ENCODE measurements at places on chromosomes 1 and 21.

GRCh38 chr1:25971811-25972180 is 26.1 kb downstream of the PAFAH2 start:
- no peak for DNase-seq

DNA sequence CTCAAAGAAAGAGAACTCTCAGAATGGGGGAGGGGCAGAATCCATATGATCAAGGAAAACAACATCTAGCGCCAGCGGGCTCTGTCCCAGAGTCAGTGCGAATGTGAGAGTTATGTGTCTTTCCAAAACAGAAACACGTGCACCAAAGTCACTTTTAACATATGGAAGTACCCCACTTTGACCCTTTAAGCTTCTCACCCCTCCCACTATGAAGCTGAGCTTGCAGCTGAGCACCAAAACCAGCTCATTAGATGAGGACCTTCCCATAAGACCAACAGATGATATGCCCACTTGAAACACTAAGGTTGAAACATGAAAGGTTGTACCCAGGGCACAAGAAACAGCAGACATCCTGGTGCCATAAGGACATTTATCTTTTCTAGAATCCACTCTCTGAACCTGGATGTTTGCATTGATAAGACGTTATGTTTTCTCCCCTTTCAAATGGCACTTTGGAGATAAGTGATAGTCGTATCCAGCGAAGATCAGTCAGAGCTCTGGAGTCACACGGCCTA is 171.0 kb downstream of the TGFBR3 start:
- no peak for DNase-seq

DNA sequence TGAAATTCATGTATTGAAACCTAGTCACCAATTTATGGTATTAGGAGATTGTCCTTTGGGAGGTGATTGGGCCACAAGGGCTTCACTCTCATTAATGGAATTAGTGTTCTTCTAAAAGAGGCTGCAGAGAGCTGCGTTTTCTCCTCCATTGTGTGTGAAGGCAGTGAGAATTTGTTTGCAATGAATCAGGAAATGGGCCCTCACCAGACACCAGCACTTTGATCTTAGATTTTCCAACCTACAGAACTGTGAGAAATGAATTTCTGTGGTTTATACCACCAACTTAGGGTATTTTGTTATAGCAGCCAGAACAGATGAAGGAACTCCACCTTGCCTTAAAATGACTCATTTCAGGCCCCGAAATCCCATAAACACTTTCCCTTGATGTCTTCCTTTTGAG is 544.2 kb downstream of the RWDD3 start:
- no peak for DNase-seq

- no peak for DNase-seq
These were observed 47.3 kb downstream of the SELENOF start for GRCh38 chr1:86866665-86867064.

- no peak for DNase-seq
These were observed 28.4 kb downstream of the RNF11 start for GRCh38 chr1:51264451-51264850.

- no peak for DNase-seq
These were observed 423.1 kb downstream of the HLX start for GRCh38 chr1:221302357-221302756.

DNA sequence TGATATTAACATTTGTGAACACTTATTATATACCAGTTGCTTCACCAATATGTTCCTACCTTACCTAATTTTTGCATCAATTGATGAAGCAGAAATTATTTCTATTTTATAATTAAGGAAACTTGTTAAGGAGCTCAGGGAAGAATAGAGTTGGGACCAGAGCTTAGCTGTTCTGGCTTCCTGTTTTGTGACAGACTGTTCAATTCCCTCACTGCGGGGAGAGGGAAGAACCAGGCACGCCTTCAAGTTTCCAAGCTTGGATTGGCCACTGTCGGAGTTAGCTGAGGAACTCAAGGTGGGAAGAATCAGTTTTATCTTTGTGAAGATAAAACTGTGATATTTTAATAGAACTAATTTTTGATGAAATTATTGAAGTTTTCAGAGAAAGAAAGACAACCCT is 142.3 kb upstream of the LMO4 start:
- DNase-seq: no peak

- DNase-seq: no peak
These were observed 130.4 kb downstream of the LHX4 start for GRCh38 chr1:180360333-180361075.

DNA sequence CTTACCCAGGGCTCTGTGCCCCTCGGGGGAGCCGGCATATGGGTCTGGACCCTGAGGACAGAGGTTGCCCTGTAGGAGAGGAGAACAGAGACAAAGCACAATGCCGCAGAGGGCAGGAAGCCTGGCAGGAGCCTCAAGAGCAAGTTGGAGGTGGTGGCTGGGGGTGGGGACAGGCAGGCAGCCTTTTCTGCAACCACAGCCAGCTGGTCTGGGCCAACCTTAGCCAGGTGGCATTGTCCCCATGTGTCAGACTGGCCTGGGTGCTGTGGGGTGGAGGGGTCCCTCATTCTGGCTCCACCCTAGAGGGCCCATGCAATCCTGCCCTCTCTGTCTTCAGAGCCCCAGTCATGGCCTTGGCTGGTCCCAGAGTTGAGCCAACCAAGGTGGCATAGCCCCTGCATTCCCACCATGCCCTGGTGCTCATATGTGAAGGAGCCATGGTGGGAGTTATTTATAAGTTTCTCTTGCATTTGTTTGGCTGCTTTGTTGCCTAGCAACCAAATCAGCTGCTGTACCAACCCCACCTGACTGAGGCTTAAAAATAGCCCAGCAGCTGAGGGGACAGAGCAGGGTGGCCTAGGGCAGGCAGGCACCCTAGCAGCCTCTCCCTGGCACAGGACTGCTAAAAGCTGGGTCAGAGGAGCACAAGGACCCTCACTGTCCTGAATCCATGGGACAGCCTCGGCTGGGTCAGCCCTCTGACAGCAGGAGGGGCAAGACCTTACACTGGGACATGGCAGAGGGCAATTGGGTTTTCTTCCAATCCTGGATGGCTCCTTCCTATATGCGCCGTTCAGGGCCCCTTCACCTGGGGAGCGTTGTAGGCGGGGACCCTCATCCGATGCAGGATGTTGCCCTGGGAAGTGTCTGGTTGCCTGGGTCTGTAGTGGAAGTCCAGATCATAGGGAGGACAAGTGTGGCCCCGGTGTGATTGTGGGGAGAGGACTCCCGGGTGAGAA is 19.5 kb downstream of the MAP7D1 start:
- no peak for DNase-seq

GRCh38 chr1:214516434-214517326 is 34.7 kb downstream of the PTPN14 start:
- no peak for DNase-seq

- DNase-seq: no peak
These were observed 162.7 kb downstream of the HMCN1 start for GRCh38 chr1:185896863-185897262.

DNA sequence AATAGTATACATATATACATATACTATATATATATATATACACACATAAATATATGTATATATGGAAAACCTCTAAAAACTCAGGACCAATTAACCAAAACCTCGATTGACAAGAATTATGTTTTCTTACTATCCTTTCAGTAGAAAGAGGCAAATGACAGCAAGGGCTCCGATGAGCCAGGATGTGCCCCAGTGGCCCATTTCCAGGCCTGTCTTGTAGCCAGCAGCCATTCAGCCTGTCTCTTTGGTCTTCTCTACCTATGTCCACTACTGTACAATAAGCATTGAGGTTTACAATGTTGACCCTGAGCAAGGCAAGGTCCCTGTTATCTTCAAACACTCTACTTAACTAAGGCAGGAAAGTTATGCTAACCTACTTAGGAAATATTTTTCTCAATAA is 9.8 kb downstream of the KCNA2 start:
- no peak for DNase-seq

- no peak for DNase-seq
These were observed 121.7 kb downstream of the ADGRL4 start for GRCh38 chr1:78884685-78885452.

- no peak for DNase-seq
These were observed 27.3 kb upstream of the LAMC1 start for GRCh38 chr1:182995894-182996293.

Data from left renal cortex interstitium (tissue), 4 donors.